SJCRH30 (cell line): ENCODE measurements at places on chromosomes 3 and 15. TPM values are rescaled to one million over a fixed set of nuclear protein-coding genes. Genes with fewer than 3 reads are reported as not detected.

DNA sequence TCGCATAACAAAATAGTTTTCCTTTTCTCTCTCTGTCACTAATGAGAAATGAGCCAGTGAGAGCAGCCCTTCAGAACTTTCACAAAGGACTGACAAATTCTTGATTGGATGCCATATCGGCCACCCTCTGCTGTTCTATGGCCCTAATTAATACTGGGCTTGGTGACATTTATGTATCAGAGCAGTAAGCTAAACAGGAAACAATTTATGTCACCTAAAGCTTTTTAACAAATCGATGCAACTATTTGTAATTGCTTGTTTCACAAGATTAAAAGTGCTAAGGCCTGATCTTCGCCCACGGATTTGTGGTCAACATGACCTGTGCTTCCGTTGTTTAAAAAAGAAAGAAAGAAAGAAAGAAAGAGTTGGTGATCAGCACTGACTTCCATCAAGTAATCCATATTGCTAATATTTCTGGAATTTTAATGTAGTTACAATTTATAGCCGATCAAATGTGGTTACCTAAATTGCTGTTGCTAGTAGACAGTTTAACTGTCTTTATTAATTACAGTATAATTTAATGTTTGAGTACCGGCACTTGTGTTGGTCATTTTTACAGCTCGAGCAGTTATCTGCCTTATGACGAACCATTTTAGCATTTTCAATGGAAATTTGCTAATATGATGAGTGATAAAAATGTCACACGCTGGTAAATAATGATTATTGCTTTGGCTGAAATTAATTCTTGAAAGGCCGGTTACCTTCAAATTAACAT, 631.3 kb downstream of the FOXP1 start:
- DNase-seq, result no peak

The EPB42 gene
- not detected in 2 replicates for total RNA-seq

The TPRG1 gene
- 0.04 TPM in 1 of 2 replicates, not detected in the other for total RNA-seq

DNA sequence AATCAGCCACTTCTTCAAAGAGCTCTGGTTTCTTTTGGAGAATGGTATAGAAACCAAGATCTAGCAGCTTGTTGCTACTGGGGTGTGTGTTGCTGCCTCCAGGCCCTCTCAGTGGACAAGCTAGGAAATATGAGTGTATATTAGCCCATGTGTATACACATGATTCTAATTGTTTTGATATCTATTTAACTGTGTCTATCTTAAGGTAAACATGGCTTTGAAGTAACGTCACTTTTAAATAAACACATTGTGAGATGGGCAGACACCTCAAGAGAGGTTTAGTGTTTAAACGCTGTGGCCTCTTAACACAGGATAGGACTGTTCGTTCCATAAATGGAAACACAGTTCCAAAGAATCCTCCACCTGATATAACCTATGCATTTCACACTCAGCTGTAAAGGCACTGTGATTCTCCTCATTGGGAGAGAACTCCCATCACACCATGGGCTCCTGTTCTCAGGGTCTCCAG, 87.0 kb downstream of the GMPS start:
- DNase-seq, result no peak

DNA sequence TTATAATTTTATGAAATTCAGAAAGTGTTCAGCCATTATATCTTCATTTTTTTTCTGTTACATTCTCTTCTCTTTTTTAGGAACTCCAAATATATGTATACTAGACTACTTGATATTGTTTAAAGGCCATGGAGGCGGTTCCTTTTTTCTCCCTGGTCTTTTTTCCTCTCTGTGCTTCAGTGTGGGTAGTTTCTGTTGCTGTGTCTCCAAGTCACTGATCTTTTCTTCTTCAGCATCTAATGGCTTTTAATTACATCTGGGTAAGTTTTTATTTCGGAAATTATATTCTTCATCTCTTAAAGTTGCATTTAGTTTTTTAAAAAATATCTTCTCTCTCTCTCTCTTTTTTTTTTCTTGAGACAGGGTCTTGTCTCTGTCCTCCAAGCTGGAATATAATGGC, 8.9 kb downstream of the PIGX start:
- DNase-seq, result no peak

The GCHFR gene
- not detected in 2 replicates for total RNA-seq

The PLA2G4D gene
- total RNA-seq, result not detected in 2 replicates

GRCh38 chr3:131397889-131398288, 16.3 kb downstream of the NUDT16 start:
- DNase-seq, result no peak

GRCh38 chr3:76487446-76487845, 552.5 kb upstream of the ROBO2 start:
- DNase-seq, result no peak

The SCAPER gene
- 15.1 and 16.1 TPM in 2 replicates for total RNA-seq

The TNIK gene
- total RNA-seq, result 12.9 and 14.8 TPM in 2 replicates

The SERPINI2 gene
- not detected in 2 replicates for total RNA-seq

The GUCA1C gene
- total RNA-seq, result not detected in 2 replicates

GRCh38 chr3:153250446-153250845, 88.4 kb downstream of the RAP2B start:
- no peak for DNase-seq

DNA sequence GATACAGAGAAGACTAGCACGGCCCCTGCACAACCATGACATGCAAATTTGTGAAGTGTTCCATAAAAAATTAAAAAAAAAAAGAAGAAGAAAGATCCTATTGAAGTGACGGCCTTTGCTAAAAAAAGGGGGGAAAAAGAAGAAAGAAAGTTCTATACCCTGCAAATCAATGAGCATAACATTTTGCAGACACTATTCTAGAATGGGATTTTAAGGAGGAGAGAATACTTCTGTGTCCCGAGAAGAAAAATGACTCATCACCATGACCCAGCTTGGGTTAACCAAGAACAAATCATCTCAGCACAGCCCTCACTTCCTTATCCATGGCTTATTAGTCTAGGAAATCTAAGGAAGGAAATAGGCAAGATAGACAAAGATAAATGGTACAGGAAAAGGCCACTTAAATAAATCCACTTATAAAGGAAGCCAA, 7.4 kb upstream of the SH3BP5 start:
- no peak for DNase-seq

The ACP3 gene
- not detected in 2 replicates for total RNA-seq
